ENCODE measurements at places on chromosomes 6 and 20.
A peak's percentile ranks its signal among the peaks of the same experiment; 100 is the strongest.

- DNase-seq, result no peak
These were observed 773.4 kb downstream of the KIF16B start for GRCh38 chr20:15799871-15800270.

DNA sequence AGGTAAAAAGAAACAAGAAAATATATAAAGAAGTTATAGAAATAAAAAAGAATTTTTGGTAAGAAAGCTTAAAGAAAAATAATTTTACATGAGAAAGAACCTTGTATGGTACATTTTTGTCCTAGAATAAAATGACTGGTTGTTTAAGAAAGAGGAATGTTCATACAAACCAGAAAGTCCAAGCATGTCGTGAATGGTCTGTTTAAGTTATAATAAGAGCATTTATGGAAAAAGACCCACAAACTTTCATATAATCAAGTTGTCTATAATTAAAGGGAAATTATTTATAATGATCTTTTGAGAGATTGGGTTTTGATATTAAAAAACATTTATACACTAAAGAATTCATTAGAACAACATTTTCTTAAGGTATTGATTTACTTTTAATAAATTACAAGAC lies 27.8 kb upstream of the FAM110A start:
- no peak for DNase-seq

- DNase-seq, result no peak
These were observed 251.7 kb downstream of the PHACTR1 start for GRCh38 chr6:12968290-12968689.

GRCh38 chr20:60199866-60200265 lies 241.6 kb downstream of the CDH26 start:
- no peak for DNase-seq

GRCh38 chr6:147639279-147639678 lies 130.8 kb downstream of the SAMD5 start:
- no peak for DNase-seq

- no peak for DNase-seq
These were observed 6.0 kb upstream of the SOX18 start for GRCh38 chr20:64055396-64055892.

DNA sequence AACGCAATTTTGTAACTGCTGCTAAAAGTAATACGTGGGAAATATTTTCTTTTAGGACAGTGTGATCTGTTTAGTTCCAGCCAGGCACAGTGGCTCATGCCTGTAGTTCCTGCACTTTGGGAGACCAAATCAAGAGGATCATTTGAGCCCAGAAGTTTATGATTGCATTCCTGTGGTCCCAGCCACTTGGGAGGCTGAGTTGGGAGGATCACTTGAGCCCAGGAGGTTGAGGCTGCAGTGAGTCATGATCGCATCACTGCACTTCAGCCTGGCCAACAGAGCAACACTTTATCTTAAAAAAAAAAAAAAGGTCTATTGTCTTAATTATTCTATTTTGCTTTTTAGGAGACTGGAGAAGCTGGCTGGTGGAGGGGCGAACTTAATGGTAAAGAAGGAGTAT lies 101.5 kb downstream of the CD2AP start:
- DNase-seq, result no peak

DNA sequence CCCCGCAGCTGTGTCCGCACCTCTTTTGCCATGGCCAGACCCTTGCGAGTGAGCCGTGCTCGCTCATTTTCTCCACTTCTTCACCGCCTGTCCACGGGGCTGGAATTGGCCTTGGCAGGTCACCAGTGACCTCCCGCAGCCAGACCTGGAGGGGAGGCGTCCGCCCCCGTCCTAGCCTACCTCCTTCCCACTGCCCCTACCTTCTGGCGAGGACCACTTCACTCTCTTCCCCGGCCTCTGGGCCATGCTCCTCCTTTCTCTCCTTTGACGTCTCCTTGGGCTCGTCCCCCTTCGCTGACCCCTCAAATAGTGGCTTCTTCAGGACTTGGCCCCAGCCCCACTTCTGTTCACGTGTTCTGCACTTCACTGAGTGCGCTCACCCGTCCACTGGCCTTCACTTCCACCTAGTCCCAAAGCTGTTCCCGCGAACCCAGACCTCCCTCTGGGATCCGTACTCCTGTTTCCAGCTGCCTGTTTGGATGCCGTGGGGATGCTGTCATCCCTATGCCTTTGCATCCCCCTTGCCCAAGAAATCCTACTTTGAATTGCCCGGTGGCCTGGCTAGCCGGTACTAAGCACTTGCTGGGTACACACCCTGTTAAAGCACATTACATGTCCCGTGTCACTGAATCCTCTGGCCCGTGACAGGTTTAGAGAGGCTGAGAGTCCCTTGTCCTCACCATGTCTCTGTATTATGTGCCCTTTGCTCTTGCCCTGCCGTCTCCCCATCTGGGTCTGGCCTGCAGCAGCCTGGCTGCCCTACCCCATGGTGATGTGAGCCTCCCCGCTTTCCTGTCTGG lies 33.0 kb downstream of the SPATA2 start:
- no peak for DNase-seq

GRCh38 chr6:129730477-129731165 lies 20.6 kb upstream of the ARHGAP18 start:
- no peak for DNase-seq

DNA sequence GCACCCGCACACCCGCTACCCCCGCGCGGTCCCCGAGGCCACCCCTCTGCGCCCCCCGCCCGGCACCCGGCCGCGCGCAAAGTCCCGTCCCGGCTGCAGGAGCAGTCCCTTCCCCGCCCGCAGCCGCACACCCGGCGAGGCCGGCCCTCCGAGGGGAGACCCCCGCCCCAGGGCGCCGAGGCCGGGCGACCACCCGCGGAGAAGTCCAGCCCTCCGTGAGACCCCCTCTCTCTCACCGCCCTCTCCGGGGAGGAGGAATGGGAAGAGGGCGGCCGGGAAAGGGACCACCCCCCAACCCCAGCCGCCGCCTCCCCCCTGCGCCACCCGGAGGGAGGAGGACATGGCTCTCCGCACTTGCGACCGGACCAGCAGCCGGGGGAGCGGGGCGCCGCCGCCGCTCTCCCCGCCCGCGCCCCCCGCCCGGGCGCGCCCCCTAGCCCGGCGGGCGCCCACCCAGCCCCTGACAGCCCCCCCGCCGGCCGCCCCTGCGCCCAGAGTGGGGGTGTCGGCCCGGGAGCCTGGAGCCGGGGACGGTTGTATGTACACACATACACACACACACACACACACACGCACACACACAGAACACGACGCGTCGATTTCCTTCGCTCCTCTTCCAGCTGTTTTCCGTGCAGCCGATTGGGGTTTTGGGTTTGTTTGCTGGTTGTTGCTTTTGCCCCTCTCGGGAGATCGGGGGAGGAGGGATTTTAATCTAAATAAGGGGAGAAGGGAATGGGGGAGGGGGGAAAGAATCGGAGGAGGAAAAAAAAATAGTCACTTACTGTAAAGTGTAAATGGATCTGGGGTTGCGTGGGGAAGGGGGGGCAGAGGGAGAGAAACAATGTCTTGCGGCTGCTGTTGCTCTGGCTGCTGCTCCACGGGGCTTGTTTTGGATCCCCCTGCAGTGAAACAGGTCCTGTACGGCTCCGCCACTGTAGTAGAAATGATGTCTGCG lies at the start of gene ATXN1:
Gene ATXN1, minus strand, starts transcription at position 945 of the 955 bp plus-strand sequence.
- peak; percentile 17 for DNase-seq

- no peak for DNase-seq
These were observed 20.9 kb upstream of the EPM2A start for GRCh38 chr6:145756170-145756662.

- no peak for DNase-seq
These were observed 317.6 kb downstream of the BTBD9 start for GRCh38 chr6:38322138-38322537.

- DNase-seq, result peak; percentile 19
These were observed at the start of gene SLC35F1 for GRCh38 chr6:117906958-117907600. Gene SLC35F1 (plus strand): TSS chr6:117907264.

- no peak for DNase-seq
These were observed 70.8 kb upstream of the FOXC1 start for GRCh38 chr6:1538810-1539478.

GRCh38 chr20:651713-652614 lies 1.0 kb downstream of the SRXN1 start:
- no peak for DNase-seq

DNA sequence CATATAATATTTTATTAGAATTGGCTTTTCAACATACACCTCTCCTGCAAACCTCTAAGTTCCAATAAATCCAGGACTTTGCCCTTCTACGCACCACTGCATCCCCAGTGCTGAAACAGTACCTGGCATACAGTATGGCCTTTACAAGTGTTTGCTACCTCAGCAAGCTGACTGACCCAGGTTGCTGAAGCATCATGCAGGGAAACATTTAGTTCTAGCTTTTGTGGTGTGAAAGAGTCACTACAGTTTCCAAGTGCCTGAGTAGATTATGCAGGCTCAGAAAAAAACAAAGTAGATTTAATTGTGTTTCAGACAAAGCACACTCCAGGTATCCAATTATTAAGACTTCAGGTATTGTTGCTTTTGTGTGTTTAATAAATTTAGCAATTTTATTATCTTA lies 614.2 kb upstream of the NRSN1 start:
- DNase-seq, result no peak

- DNase-seq, result no peak
These were observed 25.6 kb upstream of the ENPP4 start for GRCh38 chr6:46104209-46104608.

DNA sequence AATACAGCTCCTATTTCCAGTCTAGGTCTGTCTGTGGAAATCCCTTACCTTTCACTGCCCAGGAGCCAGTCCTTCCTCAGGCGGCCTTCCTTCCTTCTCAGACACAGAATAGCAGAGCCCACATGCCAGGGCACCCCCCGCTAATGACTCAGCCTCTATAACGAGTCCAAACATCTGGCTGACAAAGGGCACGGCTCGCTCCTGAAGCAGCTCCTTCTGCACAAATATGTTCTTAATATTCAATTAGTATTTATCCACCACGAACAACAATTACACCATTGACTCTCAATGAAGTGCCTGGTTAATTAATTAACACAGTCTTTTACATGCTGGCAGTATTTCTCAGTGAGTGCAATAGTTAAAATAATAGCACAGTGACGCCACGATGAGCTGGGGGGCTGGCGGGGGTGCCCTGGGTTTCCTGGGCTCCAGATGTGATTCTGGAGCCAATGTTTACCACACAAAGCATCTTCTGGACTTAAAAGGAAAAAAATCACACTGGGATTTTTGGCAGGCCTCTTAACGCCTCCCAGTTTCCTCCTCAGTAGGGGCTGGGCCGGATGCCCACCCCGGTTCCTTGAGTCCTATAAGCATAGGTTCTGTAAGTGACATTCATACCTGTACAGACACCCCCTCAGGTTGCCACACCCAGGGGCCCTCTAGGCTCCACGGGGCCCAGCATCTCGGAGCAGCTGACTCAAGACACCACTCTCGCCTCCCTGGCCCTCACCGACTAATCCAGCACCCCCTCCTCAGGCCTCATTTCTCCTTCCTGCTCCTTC lies 158.6 kb upstream of the MLN start:
- peak; percentile 15 for DNase-seq

- DNase-seq, result no peak
These were observed 163.0 kb downstream of the RNF144B start for GRCh38 chr6:18550119-18550518.

DNA sequence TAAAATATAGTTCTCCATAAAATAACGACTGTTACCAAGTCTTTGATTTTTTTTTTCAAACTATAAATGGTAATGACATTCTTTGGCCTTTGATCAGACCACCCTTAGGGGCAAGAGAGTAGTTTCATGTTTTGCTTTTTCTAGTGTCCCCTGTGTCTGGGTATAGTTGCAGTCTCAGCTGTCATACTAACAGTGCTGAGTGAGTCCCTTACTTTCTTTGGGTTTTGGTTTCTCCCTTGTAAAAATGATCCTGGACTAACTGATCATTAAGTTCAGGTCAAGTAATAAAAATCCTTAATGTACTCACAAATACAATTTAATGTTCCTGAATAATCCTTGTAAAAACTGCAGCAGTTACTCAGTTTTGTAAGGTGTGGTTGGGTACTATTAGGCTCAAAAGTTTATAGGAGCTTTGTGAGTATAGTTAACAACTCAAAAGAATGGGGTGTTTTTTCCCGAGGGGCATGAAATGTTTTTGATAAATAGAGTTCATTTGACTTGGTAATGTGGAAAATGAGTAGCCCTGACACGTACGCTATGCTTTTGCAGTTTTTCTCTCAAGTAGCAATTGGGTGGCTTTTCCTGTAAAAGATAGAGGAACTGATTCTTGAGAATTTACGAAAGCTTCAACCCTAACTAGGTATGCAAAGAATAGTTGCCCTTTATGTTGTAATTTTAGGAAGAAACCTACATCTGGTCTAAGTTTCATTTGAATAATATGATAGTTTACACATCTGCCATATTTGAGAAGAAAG lies 6.2 kb downstream of the PTPN1 start:
- no peak for DNase-seq

DNA sequence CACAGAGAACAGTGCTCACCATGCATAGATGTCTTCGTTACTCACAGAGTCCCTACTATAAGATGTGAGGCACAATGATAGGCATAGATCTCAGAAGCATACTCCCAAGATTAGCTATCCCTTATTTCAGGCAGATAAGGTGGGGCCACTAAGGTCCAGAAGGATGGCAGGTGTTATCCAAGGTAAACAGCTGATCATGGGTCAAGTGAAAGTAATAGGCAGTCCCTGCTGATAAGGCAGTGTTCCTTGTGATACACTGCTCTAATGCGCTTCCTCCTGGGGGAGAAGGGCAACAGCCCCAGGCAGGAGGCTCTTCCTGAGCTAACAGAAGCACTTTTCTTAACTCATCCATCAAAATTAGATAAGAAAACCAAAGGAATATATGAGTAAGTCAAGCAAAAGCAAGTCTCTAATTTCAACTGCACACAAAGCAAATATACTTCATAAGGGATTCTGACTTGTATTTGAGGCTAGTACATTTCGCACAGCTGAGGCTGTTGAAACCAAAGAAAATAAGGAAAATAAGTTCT lies 42.2 kb downstream of the METTL24 start:
- DNase-seq, result no peak

DNA sequence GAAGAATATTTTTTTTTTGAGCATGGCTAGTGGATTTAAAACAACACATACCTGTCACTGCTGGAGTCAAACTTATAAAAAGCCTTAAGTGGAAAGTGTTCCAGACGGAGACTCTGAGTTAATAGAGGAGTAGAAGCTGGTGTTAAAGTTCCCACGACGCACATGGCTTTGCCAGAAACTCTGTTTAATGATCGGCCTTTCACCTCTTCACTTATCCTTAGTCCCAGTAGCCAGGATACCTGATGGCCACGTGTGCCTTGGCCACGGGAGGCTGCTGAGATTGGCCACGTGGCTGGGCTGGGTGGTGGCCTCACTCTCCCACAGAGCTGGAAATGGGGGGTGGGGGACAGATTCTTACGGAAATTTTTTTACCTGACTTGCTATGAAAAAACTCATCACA lies 333.1 kb downstream of the ZFAND3 start:
- DNase-seq, result no peak

- DNase-seq, result no peak
These were observed 375.0 kb downstream of the CDC5L start for GRCh38 chr6:44762496-44762895.

DNA sequence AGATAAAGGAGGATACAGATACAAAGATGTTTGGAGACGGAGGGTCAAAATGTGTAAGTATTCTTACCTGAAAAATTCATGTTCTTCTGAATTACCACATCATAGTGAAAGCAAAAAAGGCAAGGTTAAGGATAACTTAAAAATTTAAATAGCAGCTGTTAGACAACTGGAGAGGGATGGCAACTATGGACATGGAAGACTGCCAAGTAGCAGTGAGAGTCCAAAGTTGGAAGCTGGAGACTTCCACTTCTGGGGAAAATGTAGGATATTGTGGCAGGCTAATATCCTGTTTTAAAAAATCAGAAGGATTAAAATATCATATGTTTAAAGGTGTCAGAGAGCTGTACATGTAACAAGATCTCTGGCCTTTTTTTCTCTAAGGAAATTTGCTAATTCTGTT lies 29.8 kb downstream of the SYCP2 start:
- no peak for DNase-seq

GRCh38 chr20:19094959-19095541 lies 117.4 kb upstream of the SLC24A3 start:
- no peak for DNase-seq
